ENCODE measurements at places on chromosomes 4 and X. TPM values are rescaled to one million over a fixed set of nuclear protein-coding genes. Genes with fewer than 3 reads are reported as not detected.

Gene DGAT2L6
- total RNA-seq = not detected

Gene STATH
- not detected for total RNA-seq

Gene CNGA2
- not detected for total RNA-seq

Gene BRS3
- not detected for total RNA-seq

Gene RBMXL3
- not detected for total RNA-seq

Gene C4orf50
- total RNA-seq = 0.52 TPM

DNA sequence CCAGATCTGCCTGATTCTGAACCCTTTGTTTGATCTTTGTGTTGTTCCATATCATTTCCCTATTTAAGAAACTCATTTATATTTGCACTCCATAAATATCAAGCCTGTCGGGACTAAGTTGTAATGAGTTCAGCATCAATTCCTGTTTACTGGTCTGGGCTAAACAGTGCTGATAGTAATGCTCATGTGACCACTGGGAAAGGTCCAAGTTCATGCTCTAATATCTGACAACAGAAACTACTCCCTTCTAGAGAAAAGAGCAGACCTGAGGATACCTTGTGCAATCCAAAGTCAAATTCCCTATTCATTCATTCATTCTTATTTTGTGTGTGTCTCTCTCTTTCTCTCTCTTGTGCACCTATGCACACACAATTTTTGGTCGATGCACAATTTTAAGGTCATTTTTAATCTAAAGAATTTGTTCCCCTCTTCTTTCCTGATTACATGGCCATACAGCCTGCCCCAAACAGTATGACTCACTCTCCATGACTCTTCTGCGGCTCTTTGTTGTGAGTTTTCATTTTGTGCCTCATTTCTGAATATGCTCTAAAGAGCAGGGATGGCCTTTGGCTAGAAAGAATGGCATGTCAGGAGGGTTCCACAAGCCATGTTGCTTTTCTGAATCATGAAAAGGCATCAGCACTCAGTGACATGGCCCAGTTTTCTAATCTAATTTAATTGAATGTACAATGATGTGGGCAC, 664.3 kb downstream of the RPA4 start:
- DNase-seq = no peak

DNA sequence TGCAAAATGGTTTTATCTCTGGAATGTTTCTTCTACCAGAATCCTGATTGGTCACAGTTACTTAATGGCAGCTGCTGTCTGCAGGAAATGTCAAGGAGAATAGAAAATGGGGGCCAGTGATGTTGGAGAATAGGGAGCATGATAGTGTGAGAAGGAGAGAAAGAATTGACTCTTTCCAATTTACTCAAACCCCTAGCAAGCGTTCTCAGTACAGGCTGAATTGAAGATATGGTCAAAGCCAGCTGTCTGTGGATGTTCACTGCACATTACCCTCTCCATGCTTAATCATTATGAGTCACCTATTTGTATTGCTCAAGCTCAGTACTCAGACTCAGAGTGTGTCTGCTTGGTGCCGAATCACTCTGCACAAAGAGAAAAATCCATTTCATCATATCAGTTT, 57.8 kb upstream of the FAM47B start:
- DNase-seq = no peak

GRCh38 chrX:106935175-106935574, 15.0 kb downstream of the CLDN2 start:
- DNase-seq = no peak

GRCh38 chrX:14832586-14832985, 40.3 kb downstream of the FANCB start:
- DNase-seq = no peak

- DNase-seq = no peak
Observed at GRCh38 chr4:78149751-78150542, 92.8 kb downstream of the FRAS1 start.

- no peak for DNase-seq
Observed at GRCh38 chr4:60790608-60791007, 409.5 kb upstream of the ADGRL3 start.

DNA sequence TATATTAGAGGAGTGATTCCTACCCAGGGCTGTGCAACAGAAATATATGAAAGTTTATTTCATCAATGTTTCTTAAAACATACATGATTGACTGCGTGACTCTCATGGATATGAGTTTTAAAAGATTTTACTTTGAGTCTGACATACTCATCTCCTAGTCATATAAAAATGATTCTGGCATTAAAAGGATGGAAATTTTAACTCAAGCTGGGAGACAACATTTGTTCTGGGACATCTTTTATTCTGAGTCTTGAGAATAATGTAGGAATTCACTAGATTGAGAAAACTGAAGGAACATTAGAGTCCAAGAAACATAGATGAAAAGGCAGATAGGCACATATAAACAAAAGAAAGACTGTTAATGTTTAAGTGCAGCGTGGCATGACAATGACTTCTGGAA, 649.6 kb downstream of the SPRY1 start:
- no peak for DNase-seq

GRCh38 chr4:72208421-72209075, 176.7 kb downstream of the NPFFR2 start:
- DNase-seq = no peak

GRCh38 chrX:31168551-31168950, 96.7 kb upstream of the FTHL17 start:
- no peak for DNase-seq

- no peak for DNase-seq
Observed at GRCh38 chr4:140450352-140450751, 22.9 kb upstream of the CLGN start.

GRCh38 chr4:184765473-184766340, 31.8 kb upstream of the CENPU start:
- DNase-seq = no peak

DNA sequence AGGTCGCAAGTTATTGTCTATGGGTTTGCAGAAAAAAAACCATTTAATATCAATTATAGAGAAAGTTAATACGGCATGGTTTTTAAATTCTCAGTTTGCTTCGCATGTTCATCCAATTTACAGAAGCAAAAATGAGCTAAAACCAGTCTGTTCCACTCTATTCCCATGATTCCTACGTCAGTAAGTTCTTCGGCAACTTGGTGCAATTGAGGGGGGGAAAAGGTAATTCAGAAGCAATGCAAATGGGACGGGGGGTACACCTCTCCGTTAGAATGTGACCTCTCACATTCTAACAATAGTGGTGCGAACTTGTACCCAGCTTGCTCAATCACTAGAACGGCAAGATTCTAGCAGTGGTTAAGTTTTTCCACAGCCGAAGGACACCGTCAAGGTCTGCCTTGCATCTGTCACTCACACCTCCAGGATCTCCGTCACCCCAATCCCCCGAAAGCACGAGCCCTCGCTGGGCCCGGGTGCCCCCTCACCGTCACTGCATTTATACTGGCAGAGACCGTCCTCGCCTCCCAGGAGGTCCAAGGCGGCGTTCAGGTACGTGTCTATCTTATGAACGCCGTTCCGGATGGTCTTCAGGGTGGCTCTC, 653 bp downstream of the PLA2G12A start:
- no peak for DNase-seq

- DNase-seq = no peak
Observed at GRCh38 chr4:162347842-162348213, 184.0 kb upstream of the FSTL5 start.

DNA sequence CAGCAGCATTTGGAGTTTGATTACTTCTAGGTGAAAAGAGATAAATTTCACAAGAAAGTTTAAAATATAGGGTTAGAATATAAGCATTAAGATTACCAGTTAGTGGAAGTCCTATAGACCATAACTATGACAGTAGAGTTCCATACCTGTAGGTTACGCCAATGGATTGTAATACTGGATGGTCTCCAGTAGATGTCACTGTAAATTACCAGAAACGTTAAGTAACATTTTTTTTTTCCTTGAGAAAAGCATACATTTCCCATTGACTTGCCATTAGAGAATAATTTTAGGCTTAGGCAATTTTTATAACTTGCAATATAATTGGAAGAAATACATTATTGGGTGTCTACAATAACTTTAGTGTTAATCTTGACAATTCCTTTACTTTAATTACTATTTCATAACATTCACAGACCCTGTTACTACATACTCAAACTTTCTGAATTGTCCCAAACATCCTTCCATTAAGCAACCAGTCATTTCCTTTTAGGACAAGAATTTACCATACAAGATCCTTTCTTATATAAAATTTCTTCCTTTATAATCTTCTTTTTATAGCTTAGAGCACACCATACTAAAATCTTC, 304.1 kb upstream of the TECRL start:
- no peak for DNase-seq

- DNase-seq = no peak
Observed at GRCh38 chr4:99529228-99529627, 18.4 kb downstream of the C4orf17 start.

DNA sequence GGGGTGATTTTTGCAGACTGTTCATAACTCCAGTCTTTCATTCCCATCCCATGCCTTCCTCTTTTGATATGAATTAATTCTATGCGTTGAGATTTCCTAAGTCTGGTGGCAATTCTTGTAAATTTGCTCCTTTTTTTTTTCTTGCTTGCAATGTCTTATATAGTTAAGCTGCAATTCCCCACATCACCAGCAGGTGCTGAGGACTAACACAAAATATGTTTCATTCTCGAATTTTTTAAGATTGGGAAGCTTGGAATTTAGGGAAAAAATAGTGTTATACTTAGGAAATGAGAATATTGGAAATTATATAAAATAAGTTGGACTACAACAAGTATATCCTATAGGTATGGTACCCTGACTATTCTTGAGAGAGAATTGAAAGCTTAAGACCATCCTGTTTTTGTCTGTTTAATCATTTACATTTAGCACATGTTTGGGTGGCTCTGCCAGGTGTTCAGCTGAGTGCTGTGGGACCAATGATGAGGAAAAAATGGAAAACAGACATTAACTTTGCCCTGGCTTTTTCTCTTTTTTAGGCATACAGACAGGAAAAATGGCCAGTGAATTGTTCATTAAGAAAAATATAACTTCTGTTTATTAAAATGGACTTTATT, 30.2 kb downstream of the AFF2 start:
- no peak for DNase-seq

DNA sequence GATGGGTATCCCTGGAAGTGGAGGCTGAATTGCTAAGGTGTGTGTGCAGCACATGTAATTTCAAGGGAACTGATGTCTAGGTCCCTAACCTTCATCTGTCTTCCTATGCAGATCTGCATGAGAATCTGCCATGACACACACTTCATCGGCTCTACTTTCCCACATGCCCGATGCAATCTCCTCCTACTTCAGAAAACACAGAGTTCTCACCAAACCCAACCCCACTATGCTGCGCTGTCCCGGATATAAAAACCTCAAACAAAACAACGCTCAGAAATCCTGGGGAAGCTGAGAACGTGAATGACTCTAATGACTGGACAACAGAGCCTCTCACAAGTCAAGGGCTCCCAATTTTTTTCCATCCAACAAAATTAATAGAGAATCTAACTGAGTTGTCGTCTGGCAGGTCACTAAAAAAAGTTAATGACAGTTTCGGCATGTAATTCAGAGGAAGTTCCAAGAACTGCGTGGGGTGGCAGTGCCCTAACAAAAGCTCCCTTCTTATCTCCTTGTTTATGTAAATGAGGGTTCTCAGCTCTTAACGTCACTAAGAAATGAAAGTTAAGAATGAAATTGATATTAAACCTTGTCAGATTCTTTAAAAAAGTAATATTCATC, 39.0 kb downstream of the STX18 start:
- DNase-seq = no peak

DNA sequence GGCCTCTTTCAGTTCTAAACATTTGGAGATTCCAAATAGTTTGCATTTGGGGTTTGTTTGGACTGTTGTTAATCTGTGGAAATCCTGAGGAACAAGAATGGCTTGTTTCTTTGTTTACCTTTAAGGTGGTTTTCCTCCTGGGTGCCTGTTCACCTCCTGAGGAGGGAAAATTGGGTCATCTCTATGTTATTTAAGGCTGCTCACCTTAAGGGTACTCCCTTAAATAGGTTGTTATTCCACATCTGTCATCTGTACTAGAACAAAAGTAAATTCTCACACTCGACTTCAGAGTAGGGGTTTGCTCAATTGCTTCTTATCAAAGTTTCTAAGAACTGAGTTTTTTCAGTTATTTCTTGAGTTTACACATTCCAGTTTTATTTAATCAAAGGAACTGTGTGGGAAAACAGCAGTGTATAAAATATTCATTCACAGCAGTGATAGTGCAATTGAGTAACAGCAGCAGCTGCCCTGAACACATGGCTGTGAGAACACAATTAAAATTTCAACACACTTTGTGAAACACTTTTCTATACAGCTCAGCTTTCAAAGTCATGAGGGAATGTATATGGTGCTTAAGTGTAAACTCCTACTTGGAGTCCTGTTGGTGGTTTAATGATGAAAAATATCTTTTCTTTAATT, 238.5 kb upstream of the PGRMC2 start:
- no peak for DNase-seq

GRCh38 chr4:111630705-111631104, 514.5 kb upstream of the FAM241A start:
- no peak for DNase-seq

- DNase-seq = no peak
Observed at GRCh38 chr4:51998837-51999236, 21.3 kb downstream of the LRRC66 start.

DNA sequence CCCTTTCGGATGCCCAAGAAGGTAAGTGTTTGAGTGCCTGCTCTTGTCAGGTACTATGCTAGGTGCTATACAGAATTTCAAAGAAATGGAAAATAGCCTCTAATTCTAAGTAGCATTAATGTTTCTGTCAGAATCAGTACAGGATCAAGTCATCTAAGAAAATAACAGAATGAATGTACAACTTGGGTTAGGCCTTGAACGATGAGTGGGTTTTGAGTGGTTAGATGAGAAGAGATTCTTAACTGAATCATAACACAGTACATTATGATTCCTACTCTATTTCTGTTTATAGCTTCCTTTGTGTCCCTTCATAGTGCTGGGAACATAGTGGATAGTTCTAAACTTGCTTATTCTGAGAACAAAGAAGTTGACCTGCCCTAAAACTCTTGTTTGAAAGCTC, 253.9 kb downstream of the GLUD2 start:
- no peak for DNase-seq

DNA sequence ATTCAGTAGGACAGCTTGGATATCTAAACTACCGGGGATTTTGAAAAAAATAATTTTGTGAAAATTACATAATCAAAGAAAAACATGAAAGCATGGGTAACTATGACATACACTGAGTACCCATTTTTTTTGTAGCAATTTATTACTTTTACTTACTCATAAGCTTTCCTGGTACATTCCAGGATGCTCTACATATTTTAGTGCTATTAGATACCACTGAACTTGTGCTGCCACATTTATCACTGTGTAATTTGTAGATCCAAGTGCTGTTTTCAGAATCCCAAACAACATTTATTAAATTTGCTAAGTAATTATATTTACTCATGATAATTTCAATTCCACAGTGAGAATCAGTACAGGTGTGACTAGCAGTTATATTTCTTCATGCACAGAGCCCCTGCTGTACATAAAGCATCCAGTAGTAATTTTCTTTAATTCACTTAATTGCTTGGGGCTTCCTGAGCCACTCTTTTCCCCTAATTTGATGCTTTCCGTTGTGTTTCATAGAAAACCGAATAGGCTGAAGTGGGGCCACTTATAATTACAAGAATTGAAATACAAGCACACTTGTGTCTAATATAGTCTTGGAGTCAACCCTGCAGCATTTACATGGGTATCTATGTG, 2254.4 kb downstream of the ARAP2 start:
- DNase-seq = no peak

GRCh38 chr4:8882239-8882638, 10.6 kb upstream of the HMX1 start:
- DNase-seq = no peak

GRCh38 chr4:183860731-183861130, 44.4 kb upstream of the STOX2 start:
- no peak for DNase-seq
